Calu3 (cell line): ENCODE measurements at places on chromosomes 13 and 19. TPM values are rescaled to one million over a fixed set of nuclear protein-coding genes. Genes with fewer than 3 reads are reported as not detected.

Gene COX7A1
- not detected in 2 replicates for total RNA-seq

Gene FGF9
- 0.32 TPM in 1 of 2 replicates, not detected in the other for total RNA-seq

Gene PRTN3
- not detected in 2 replicates for total RNA-seq

Gene RFXAP
- 3.8 and 6.2 TPM in 2 replicates for total RNA-seq

Gene TMEM255B
- not detected in 2 replicates for total RNA-seq

- DNase-seq = no peak
These were observed 850 bp downstream of the DYRK1B start for GRCh38 chr19:39833160-39833463.

- no peak for DNase-seq
These were observed 38.9 kb downstream of the CAPN12 start for GRCh38 chr19:38705197-38706019.

GRCh38 chr13:20503088-20504083 is 22.3 kb downstream of the CRYL1 start:
- no peak for DNase-seq

DNA sequence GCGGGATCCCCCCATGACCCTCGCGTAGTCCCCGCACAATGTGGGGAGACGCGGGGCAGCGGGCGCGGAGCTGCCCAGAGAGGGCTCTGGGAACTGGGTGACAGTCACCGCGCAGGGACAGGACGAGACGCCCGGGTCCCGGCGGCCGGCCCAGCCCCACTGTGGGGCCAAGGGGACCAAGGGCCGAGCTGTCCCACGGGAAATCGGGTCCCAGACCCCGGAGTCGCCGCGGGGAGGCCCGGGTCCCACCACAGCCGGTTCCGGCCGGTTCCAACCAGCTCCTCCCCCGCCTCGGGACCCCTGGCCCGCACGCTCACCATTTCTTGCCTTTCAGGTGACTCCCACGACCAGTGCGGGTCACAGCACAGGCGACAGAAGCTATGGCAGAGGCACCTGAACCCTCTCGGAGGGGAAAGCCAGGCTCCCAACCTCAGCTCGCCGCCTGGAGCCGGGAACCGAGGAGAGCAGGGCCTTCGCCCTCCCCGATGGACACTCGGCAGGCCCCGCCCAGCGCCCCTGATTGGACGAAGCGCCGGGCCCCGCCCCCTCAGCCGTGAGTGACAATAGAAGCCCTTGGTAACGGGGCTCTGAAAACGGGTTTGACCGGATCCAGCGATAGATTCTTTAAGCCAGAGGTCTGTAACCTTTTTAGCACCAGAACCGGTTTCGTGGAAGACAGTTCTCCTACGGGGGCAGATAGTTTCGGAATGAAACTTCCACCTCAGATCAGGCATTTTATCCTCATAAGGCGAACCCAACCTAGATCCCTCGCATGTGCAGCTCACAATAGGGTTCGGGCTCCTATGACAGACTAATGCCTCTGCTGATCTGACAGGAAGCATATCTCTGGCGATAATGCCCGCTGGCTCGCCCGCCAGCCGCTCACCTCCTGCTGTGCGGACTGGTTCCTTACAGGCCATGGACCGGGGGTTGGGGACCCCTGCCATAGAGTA is at the start of gene ZNF433:
Gene ZNF433 (minus strand): TSS at position 460 of the 953 bp plus-strand sequence. CDS start 140 bp downstream, at position 320.
- DNase-seq = peak; percentile 94

- DNase-seq = no peak
These were observed 1.1 kb downstream of the RYR1 start for GRCh38 chr19:38434549-38435051.

DNA sequence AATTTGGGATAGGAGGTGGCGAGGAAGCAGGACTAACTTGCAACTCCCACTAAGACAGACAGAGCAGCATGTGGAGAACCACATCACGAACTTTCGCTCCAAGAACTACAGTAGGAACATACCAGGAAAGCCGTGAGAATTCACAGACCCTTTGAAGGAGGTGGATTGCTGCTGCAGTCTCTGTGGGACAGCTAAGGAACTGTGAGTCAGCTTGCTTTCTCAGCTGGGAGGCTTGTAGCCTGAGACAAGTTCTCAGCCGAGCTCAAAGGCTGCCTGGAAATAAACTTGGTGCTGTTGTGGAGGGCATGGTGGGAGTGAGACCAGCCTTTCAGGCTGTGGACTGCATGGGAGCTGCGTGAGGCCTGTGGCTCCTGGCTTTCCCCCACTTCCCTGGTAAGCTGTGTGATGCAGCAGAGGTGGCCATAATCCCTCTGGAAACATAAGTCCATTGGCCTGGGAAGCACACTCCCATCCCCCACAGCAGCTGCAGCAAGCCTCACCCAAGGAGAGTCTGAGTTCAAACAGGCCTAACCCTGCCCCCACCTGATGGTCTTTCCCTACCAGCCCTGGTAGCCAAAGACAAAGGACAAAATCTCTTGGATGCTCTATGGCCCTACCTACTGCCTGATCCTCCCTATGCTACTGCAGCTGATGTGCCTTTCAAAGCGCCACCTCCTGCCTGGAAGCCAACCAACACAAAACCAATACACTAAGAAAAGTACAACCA is 441.1 kb upstream of the HTR2A start:
- no peak for DNase-seq

DNA sequence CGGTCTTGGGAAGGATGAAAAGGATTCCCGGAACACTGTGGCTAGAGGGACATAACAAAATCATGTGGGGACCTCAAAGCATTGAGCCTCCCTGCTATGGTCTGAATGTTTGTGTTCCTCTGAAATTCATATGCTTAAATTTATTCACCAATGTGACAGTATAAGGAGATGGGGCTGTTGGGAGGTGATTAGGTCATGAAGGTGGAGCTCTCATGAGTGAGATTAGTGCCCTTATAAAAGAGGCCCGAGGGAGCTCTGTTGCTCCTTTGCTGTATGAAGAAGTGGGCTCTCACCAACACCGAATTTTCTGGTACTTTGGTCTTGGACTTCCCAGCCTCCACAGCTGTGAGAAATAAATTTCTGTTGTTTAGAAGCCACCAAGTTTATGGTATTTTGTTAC is 26.1 kb upstream of the DGKH start:
- DNase-seq = no peak

GRCh38 chr13:111961236-111961635 is 105.7 kb upstream of the SOX1 start:
- no peak for DNase-seq

GRCh38 chr13:42525035-42525504 is 48.9 kb upstream of the TNFSF11 start:
- DNase-seq = peak; percentile 20

DNA sequence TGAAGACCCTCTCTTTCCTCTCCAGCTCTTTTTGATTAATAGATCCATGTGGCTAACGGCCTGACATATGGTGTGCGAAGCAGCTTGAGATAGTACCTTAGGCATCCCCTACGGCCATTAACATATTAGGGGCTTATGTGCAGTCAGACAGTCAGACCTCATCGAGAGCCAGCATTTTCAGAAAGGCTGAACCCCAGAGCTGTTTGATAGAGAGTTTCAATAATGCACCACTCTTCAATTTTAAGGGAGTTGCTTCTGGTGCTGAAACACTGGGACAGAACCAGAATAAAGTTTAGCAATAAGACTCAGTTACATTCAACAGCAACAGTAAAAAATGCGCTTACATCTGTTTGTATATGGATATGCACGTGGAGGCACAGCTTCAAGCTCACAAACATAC is 10.8 kb downstream of the POU4F1 start:
- no peak for DNase-seq

DNA sequence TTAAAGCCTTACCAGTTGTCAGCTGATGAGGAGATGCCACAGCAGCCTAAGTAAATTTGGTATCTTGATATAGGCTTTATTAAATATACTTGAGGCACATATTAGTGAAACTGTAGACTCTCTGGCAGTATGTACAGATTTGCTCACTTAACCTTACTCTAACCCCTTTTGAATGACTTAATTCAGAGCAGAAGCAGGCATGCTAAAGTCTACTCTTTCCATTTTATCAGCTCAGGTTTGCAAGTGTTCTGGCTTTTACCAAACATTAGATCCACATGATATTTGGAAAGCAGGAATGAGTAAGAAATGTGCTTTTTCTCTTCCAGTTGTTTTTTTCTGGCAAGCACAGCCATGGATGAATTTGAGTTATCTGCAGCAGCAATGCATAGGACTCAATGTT is 541.0 kb upstream of the PCDH9 start:
- no peak for DNase-seq

DNA sequence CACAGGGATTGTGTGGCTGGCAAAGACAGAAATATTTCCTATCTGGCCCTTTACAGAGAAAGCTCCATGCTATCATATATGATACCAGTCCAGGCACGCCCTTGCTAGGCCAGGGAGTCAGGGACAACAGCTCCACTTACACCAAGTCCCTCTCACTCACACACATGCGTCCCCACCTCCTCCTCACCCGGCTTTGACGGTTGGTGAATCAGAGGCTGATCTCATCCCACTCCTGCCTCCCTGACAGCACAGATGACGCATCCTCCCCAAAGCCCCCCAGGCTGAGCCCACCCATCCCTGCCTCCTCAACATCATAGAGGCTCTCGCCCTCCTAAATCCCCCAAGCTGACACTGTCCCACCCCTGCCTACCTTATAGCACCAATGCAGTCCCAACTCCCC is 62.7 kb downstream of the F2RL3 start:
- DNase-seq = no peak

DNA sequence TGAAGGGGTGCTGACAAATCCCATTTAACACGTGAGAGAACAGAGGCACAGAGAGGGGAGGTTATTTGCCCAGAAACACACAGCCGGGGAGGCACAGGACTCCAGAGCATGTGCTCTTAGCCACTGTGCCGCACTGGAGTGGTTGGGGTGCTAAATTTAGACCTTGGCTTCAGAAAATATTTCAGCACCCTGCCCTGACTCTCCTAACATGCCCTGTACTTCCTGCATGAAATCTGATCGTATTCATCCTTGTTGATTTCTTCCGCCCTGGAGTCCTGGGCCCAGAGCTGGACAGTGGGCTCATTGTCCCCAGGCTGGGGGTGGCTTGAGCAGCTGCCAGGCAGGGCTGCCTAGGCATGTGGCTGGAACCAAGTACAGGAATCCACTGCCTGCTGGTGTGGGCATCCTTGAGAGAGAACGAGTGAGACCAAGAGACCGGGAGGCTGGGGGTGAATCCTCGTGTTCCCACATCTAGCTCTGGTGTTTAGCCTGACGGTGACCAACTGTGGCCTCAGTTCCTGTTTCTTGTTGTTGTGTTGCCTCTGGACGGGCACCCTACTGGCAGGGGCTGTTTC is 5.3 kb downstream of the SLC27A1 start:
- DNase-seq = peak; percentile 90

DNA sequence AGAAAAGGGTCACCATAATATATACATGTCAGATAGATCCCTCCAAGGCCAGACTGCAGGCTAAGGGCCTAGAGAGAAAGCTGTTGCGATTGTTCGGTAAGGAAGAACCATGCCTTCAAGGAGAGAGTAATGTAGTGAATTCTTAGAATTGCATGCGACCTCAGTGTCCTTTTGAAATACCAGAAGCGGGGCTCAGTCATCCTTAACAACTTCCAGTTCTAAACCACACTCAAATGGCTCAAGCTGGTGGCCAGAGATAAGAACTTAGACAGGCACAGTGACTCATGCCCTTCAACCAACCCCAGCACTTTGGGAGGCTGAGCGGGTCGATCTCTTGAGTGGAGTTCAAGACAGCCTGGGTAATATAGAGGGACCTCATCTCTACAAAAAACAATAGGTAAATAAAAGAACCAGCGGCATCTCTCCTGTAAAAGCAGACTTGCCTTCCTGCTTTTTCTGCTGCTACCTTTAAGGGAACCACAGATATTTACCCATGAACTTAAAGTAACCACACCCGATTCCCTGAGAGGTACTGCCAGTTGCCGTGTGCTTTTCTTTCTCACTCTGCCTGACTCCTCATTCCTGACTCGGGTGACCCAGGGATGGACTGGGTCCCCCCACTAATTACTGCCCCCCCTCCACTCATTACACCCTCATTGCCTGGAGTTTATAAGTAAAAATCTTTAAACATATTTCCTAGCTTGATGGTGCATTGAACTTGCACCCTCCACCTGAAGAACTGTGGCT is 15.4 kb upstream of the SIGLEC6 start:
- DNase-seq = peak; percentile 57

- no peak for DNase-seq
These were observed 18.9 kb downstream of the MPND start for GRCh38 chr19:4362101-4362828.
